ENCODE measurements at places on chromosomes 11 and 22.

DNA sequence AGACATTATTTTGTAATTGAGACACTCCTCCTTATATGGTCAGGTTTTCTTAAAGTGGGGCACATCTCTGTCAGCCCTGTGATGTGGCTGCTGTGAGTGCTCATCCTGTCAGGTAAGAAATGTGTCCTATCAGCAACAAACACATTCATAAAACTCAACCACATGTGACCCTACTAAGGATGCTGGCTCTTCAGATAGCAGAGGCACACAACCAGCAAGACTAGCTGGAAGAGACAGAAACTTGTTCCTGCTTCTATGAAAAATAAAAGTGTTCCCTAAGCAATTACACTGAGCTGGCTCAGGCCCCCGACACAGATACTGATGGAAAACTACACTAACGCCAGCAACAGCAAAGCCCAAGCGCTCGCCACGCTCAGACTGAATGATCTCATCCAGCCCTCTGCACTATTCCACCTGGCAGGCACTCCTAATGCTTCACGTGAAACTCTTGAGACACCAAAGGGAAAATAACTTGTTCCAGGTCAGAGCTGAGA, 49.8 kb upstream of the CYP2D6 start:
- DNase-seq = no peak

DNA sequence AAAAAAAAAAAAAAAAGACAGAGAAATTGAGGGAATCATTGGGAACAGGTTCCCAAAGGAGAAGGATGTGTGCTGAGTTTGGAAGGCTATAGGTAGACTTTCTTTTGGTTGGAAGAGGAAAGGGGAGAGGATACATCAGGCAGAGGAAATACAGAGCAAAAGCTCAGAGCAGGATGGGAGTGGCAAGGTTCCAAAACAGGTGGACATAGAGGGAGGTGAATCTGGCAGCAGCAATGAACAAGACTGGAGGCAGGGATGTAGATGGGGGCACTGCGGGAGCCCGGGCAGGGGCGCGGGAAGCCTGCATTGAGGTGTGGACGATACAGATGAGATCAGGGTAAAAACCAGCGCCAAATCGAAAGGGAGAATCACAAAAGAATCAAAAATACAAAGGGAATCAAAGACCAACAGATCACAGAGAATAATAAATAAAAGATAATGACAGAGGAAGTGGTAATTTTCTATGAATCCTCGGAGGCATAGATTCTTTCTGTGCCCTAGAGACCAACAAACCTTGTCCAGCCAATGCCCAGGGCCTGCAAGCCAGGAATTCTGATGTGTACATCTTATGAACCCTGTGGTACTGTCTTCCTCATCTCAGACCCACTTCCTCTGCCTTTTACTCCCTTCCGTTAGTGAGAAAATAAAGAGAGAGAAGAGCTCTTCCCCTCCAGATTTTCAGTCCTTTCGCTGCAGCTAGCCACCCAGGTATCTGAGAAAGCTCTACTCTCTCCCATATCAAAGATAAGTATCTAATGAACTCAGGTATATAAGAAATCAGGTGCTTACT, 70.3 kb downstream of the SLC1A2 start:
- DNase-seq = no peak

- no peak for DNase-seq
Observed at GRCh38 chr11:118132385-118133151, 20.1 kb downstream of the SCN4B start.

GRCh38 chr22:39674536-39674935, 104.0 kb downstream of the CACNA1I start:
- DNase-seq = no peak

DNA sequence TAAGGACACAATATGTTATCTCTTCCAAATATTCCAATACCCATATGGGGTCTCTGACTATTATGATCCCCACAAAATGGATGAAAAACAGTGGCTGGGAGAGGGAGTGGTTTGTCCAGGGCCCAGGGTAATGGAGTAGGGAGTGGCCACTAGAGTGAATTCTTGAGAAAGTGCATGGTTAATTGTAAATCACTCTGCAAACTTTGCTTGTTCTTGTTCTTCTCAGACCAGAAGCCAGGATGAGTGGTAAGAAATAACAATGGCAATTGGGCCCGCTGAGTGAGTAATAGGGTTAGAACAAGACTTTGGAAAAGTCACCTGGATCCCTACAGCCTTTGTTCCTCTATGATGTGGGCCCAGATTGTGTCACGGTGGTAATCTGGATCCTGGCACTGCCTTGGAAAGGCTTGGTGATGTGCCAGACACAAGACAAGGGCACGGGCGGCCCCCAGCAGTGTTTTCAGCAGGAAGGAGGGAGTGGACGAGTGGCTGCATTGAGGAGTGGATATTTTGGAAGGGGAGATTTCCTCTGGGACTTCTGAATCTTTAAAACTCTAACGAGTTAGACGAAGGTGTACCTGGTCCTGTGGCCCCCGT, 18.2 kb upstream of the KIRREL3 start:
- no peak for DNase-seq

GRCh38 chr11:37721485-37721884, 1123.4 kb upstream of the RAG2 start:
- no peak for DNase-seq

All from GM04504 (cell line).